CD4-positive, alpha-beta T cell (primary cell): ENCODE measurements at places on chromosomes 2 and 18.

- no peak for DNase-seq
These were observed 156.4 kb downstream of the CCBE1 start for GRCh38 chr18:59540780-59541179.

- peak; percentile 62 for DNase-seq
These were observed 36.1 kb upstream of the MRPL33 start for GRCh38 chr2:27735263-27735904.

DNA sequence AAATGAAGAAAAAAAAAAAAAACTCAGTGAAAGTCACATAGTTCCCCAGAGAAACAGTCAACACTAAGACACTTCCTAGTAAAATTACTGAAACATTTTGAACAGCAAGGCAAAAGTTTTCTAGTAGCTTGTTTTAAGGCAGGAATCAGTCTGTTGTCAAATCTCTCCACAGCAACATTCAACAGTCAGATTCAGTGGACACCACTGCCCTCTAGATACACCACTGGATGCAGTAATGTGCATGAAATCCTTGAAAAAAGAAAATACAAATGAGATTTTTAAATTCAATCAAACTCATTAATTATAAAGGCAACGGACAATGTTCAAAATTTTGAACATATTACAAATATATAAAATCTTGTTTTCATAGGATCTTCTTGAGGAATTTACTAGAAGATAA lies 46.4 kb downstream of the GRB14 start:
- no peak for DNase-seq

- no peak for DNase-seq
These were observed 364.5 kb upstream of the CDH2 start for GRCh38 chr18:28541276-28541930.

DNA sequence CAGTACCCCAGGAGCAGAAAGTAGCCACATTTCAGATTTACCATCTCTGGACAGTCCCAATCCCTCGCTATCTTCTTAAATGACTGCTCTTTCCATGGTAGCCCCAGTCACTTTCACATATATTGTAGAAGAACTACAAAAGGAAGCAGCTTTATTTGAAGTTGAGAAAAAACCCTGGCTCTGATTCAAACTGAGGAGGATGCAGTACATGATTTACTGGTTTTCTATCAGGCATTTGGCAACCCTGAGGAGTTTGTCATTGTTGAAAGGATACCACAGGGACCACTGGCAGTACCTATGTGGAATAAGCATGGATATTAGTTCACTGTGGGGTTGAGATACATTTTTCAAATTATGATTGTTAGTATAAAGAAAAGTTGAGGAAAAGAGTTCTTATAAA lies 640.9 kb upstream of the SETBP1 start:
- no peak for DNase-seq
